Activated CD4-positive, alpha-beta T cell treated with anti-CD3 and anti-CD28 coated beads for 48 hours (primary cell): ENCODE measurements at places on chromosomes 5 and 9.
A peak's percentile ranks its signal among the peaks of the same experiment; 100 is the strongest.

- DNase-seq = no peak
Observed at GRCh38 chr5:91072881-91073280, 310.2 kb downstream of the ARRDC3 start.

DNA sequence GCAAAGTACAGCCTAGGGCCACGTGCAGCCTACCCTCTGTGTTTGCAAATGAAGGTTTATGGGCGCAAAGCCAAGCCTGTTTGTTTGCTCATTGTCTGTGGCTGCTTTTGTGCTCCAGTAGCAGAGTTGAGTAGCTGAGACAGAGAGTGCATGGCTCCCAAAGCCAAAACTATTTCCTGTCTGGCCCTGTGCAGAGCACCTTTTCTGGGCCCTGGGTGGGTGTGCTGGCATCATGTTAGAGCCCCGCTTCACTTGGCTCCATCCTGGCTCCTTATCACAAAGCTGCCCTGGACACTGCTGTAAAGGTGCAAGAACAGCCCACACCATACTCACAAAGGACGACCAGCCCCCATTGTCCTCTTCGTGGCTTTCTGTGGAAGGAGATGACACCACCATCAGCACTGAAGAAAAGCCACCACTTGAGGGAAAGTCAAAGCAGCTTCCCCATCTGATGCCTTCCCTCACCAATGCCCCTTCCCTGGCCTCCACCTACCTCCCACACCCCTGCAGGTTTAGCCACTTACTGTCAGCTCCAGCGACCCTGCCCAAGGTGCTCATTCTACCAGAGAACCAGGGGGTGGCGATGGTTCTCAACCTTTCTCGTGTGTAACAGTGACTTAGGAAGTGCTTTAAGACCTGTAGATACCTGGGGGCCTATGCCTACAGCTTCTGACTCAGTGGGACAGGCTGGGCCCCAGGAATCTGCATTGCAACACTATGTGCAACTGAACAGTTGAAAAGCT lies 23.4 kb downstream of the LCP2 start:
- DNase-seq = peak; percentile 76

DNA sequence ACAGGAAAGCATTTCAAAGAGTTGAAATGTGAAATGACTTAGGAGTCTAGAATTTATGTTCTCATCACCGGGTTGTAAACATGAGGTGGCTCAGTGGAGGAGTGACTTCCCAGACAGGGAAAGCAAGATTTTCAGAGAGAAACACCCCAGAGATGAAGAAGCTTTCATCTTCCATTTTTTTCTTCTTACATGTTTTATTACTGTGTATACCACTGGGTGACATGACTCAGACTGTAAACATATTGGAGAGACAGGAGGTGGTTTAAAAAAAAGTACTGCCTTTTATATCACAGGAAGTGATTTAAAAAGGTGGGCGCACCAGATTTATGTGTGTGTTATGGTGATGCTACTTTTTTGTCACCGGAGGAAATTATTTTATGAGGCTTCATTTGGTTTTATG lies 209.1 kb upstream of the TUT7 start:
- no peak for DNase-seq

- no peak for DNase-seq
Observed at GRCh38 chr9:105150991-105151685, 93.3 kb upstream of the SLC44A1 start.

GRCh38 chr9:121556580-121556979 lies 56.9 kb upstream of the GGTA1 start:
- DNase-seq = no peak

DNA sequence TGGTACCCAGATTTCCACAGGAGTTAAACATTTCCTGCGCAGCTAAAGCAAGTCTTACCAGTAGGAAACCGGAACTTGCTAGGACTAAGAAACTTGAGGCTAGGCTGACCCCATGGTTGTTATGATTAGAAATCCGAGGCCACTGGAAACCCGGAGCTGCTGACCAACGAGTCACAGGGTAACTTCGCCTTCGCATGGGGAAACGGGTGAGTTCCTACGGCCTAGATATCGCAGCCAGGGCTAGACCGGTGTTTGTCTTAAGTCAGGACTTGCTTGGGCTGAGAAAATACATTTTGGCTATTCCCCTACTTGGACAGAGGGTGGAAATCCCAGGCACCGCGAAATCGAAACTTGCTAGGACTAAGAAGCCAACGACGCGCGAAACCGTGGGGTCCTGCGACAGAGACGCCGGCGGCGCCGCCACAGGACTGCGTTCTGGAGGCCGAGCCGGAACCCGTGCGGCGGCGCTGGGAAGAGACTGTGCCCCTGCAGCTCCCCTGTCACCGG lies 1.6 kb upstream of the ANXA2R start:
- peak; percentile 71 for DNase-seq

- DNase-seq = no peak
Observed at GRCh38 chr5:6107675-6108539, 270.4 kb downstream of the MED10 start.
